Left lung (tissue), 14 donors: ENCODE measurements at places on chromosomes 13 and 19. TPM values are rescaled to one million over a fixed set of nuclear protein-coding genes. Genes with fewer than 3 reads are reported as not detected.

- H3K36me3 ChIP-seq, result no peaks in the 10 kb centered on the region
- H3K27ac ChIP-seq, result no peak overlapping the region
- no peak for DNase-seq
Measured at GRCh38 chr19:1109032-1109551, 5.3 kb downstream of the GPX4 start.

GRCh38 chr19:10203686-10204085 lies 8.9 kb upstream of the DNMT1 start:
- H3K27ac ChIP-seq, result no peak overlapping the region
- H3K27me3 ChIP-seq, result no peaks in the 10 kb centered on the region
- H3K36me3 ChIP-seq, result no peaks in the 10 kb centered on the region
- no peak overlapping the region for H3K4me3 ChIP-seq
- H3K4me1 ChIP-seq, result peaks cover 10% of the 10 kb centered on the region

IGFL3 gene
- not detected for total RNA-seq

DBP gene
- 8.9 TPM for total RNA-seq

ZNF726 gene
- 4.0 TPM for total RNA-seq

GRCh38 chr13:97448503-97449251 lies 14.7 kb downstream of the RAP2A start:
- no peak for DNase-seq
- no peaks in the 10 kb centered on the region for H3K27me3 ChIP-seq
- no peaks in the 10 kb centered on the region for H3K36me3 ChIP-seq
- H3K27ac ChIP-seq, result no peak overlapping the region
- no peak overlapping the region for H3K4me3 ChIP-seq
- H3K4me1 ChIP-seq, result no peaks in the 10 kb centered on the region

GRCh38 chr13:98298599-98298998 lies 121.5 kb upstream of the RNF113B start:
- H3K36me3 ChIP-seq, result no peaks in the 10 kb centered on the region
- H3K4me3 ChIP-seq, result no peak overlapping the region
- no peak for DNase-seq
- H3K4me1 ChIP-seq, result peaks cover 41% of the 10 kb centered on the region
- H3K27me3 ChIP-seq, result no peaks in the 10 kb centered on the region

DNA sequence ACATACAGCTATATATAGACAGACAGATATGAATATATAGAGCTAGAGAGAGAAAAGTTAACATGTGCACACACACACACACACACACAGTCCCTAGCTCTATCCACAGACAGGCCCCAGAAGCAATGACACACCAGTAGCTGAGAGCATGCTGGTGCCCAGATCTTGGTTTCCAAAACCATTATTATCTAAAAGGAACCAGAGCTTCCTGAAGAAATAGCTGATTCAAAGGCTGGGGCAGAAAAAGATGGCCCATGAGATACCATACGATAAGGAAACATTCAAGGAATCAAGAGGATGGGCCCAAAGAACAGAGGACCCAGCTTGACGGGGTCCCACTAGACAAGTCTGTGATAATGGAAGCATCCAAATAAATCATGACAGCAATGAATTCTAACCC lies 53.4 kb downstream of the ABCC4 start:
- H3K27me3 ChIP-seq, result no peaks in the 10 kb centered on the region
- H3K4me1 ChIP-seq, result peaks cover 7% of the 10 kb centered on the region
- no peak overlapping the region for H3K27ac ChIP-seq
- peaks cover 4% of the 10 kb centered on the region for H3K36me3 ChIP-seq
- H3K4me3 ChIP-seq, result no peak overlapping the region

DNA sequence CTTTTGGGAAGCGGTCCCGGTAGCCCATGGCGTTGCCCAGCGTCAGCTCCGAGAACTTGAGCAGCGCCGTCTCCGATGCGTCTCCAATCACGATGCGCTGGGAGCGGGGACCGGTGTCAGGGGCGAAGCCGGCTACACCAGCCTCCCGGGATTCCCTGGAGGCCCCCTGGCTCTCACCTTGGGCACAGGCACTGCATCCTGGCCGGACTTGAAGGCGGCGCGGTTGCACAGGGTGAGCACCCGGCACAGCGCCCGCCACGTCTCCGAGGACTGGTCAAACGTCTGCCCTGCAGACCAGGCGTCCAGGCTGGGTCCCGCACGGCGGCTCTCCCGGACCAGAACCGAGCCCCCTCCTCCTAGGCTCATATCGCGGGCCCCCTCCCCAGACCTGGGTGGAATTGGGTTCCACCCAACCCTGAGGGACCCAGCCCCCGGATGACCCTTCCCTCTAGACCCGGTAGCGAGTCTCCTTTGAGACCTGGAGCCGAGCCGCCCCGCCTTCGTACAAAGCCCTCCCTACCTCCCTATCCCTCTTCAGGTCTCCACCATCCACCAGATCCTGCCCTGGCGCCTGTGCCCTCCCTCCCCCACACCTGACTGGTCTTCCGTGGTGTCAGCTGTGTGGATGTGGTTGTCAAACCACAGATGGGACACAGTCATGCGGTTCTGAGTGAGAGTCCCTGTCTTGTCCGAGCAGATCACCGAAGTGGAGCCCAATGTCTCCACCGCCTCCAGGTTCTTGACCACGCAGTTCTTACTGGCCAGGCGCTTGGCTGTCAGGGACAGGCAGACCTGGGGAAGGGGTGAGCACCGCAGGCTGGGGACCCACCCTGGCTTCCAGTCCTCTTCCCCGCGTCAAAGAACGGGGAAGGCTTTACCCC lies 4.8 kb downstream of the ATP4A start:
- no peak overlapping the region for H3K27ac ChIP-seq
- H3K36me3 ChIP-seq, result no peaks in the 10 kb centered on the region
- peaks cover 79% of the 10 kb centered on the region for H3K27me3 ChIP-seq
- H3K4me1 ChIP-seq, result peaks cover 8% of the 10 kb centered on the region
- DNase-seq, result no peak

- peaks cover 12% of the 10 kb centered on the region for H3K27me3 ChIP-seq
- no peaks in the 10 kb centered on the region for H3K36me3 ChIP-seq
- H3K4me3 ChIP-seq, result no peak overlapping the region
Measured at GRCh38 chr19:30802424-30803013, 430.3 kb downstream of the ZNF536 start.

DNA sequence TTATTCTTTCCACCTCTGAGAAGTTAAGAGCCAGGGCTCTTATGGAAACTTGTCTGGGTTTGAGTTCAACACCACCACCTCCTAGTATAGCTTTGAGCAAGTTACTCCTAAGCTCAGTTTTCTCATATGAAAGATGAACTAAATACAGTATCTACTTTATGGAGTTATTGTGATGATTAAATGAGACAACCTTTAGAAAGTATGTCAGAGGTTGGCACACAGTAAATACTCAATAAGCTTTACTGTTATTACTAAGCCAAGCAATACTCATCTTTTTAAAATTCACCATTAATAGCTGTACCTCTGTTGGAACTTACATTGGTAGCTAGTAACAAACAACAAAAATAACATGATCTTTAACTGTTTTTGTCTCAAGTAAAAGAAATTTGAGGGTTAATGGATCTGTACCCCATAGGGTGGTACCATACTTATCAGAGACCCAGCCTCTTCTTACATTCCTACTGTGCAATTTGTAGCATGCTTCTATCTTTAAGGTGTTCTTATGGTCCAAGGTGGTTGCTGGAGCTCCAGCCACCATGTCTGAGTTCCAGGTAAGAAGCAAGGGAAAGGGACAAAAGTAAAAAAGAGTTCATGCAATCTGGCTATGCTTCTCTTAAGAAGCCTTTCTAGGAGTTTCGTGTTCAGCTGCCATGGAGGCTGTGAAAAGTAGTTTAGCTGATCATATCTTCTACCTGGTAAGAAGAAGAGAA lies 24.1 kb upstream of the NDFIP2 start:
- H3K27ac ChIP-seq, result no peak overlapping the region
- no peaks in the 10 kb centered on the region for H3K4me1 ChIP-seq
- no peaks in the 10 kb centered on the region for H3K36me3 ChIP-seq
- DNase-seq, result no peak
- H3K27me3 ChIP-seq, result no peaks in the 10 kb centered on the region
- H3K4me3 ChIP-seq, result no peak overlapping the region

PBX4 gene
- total RNA-seq, result 3.4 TPM

DNA sequence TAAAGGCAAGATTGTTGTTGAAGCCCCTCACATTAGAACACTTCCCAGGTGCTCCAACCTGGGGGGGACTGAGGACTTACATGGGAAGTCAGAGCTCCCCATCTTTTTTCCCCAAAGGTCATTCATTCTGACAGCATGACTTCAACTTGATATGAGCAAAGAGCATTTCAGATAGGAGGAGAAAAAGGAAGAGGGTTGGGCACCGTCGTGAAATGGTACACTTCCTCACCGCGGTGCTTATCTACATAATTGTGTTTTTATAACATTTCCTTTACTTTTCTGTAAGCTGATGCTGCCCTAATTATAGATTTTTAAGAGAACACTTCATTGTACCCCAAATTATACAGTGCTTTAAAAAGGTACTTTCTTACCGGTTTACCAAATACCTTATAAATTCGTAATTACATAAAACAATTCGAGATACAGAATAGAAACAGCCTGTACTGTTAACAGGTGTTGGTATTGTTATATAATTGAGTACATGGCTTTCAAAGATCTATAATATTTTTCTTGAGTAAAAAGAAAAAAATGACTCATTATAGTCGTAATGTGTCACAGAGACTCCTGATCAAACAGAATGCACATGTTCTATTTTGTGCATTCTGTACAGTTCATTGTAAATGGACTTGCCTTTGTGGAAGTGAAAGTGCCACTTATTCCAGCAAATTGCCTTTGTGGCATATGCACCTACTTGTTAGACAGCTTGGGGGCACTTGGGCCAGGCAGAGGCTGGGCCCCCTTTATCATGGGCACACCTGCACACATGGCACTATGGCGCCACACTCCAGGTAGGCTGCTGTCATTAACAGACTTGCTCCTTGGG lies 81.8 kb downstream of the GGACT start:
- H3K4me1 ChIP-seq, result no peaks in the 10 kb centered on the region
- no peaks in the 10 kb centered on the region for H3K27me3 ChIP-seq
- H3K27ac ChIP-seq, result no peak overlapping the region
- DNase-seq, result no peak

DNA sequence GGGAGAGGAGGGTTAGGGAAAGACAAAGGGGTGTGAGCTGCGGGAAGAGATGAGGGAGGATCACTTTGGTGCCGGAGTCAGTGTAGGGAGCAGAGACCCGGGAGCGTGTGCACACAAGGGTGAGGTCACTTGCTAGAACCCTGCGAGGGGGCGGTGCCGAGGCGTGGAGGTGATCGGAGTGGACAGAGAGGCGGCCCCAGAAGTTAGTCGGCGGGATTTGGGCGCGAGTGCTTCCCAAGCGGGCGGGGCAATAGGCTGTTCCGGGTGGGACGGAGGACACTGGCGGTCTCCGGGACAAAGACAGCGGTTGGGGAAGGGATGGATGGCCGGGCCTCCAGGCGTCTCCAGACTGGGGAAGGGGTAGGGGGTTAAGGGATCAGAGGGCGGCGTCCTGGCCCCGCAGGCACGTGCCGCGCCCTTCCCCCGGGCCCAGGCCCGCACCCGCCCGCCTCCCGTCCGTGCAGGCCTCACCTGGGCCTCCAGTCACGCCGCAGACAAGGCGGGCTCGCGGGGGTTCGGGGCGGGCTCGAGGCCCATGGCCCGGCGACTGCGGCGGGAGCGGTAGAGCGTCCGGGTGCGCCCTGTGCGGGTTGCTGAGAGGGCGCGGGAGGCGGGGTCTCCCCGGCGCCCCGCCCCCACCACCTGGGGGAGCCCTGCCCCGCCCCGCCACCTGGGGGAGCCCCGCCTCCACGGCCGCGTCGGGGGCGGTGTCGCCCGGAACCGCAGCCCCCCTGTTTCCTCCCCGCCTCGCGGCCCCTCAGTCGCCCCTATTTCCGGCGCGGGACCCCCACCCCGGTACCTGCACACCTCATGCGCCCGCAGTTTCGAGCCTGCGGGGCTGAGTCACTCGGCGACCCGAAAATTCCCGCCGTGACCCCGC lies at the start of gene LPAR2:
Gene LPAR2, minus strand, starts transcription at position 600 of the 880 bp plus-strand sequence. CDS start 945 bp downstream, outside the sequence.
- peak within 1 kb of the TSS; percentile 53 for H3K4me3 ChIP-seq
- H3K4me1 ChIP-seq, result peaks cover 7% of the 10 kb centered on the region
- H3K36me3 ChIP-seq, result peaks cover 56% of the 10 kb centered on the region
- H3K27me3 ChIP-seq, result peaks cover 11% of the 10 kb centered on the region

DNA sequence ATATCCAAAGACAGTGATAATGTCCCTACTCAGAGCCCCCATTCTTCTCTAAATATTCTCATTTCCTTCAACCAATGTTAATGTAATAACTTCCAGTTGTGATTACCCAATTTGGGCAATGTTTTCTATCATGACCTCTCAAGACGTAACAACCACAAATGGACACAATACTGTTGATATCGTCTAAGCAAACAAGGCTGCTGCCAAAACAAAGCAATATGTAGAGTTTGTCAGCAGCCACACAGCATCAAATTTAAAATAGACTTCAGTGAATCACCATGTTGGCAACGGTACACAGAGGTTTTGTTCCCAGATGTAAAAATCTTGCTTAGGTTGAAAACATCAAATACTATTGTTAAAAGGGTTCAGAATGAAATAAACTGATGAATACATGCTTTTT lies 205.1 kb downstream of the DACH1 start:
- peak overlapping the region; percentile 13 for H3K27ac ChIP-seq
- DNase-seq, result no peak
- H3K27me3 ChIP-seq, result no peaks in the 10 kb centered on the region
- no peak overlapping the region for H3K4me3 ChIP-seq
- H3K36me3 ChIP-seq, result no peaks in the 10 kb centered on the region
- H3K4me1 ChIP-seq, result no peaks in the 10 kb centered on the region

IGSF23 gene
- total RNA-seq, result not detected

GRCh38 chr13:24557081-24557480 lies 44.5 kb upstream of the PARP4 start:
- H3K27me3 ChIP-seq, result no peaks in the 10 kb centered on the region
- no peaks in the 10 kb centered on the region for H3K4me1 ChIP-seq
- H3K27ac ChIP-seq, result no peak overlapping the region
- no peak overlapping the region for H3K4me3 ChIP-seq
- H3K36me3 ChIP-seq, result no peaks in the 10 kb centered on the region

- H3K4me3 ChIP-seq, result no peak overlapping the region
- no peaks in the 10 kb centered on the region for H3K27me3 ChIP-seq
- peaks cover 17% of the 10 kb centered on the region for H3K4me1 ChIP-seq
- no peak overlapping the region for H3K27ac ChIP-seq
- H3K36me3 ChIP-seq, result no peaks in the 10 kb centered on the region
Measured at GRCh38 chr19:46530636-46531035, 35.0 kb upstream of the PNMA8B start.

- H3K27me3 ChIP-seq, result no peaks in the 10 kb centered on the region
- H3K4me3 ChIP-seq, result no peak overlapping the region
- DNase-seq, result no peak
- peaks cover 12% of the 10 kb centered on the region for H3K4me1 ChIP-seq
- no peak overlapping the region for H3K27ac ChIP-seq
- no peaks in the 10 kb centered on the region for H3K36me3 ChIP-seq
Measured at GRCh38 chr13:102599426-102600012, 2.7 kb downstream of the TPP2 start.

DNA sequence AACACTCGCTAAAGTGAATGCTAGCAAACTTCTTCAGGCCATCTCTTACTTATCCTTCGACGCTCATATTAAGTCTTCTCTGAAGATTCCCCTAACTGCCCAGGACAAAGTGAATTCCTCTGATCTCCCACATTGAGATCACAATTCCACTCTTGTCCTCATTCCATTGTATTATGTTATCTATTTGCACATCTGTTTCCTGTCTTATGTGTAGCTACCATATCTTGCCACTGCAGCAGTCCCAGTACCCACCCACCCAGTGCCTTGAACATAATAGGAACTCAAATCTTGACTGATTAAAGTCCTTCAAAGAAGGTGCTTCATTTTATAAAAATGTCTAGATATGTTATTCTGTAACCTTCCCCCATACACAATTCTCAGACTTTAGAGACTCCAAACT lies 702.3 kb downstream of the DIAPH3 start:
- H3K4me3 ChIP-seq, result no peak overlapping the region
- H3K27ac ChIP-seq, result peak overlapping the region; percentile 44
- no peaks in the 10 kb centered on the region for H3K4me1 ChIP-seq
- no peak for DNase-seq
- H3K27me3 ChIP-seq, result no peaks in the 10 kb centered on the region

MED16 gene
- 55.8 TPM for total RNA-seq

ZNF606 gene
- 11.4 TPM for total RNA-seq
